ENCODE measurements at places on chromosomes 1 and 21.

DNA sequence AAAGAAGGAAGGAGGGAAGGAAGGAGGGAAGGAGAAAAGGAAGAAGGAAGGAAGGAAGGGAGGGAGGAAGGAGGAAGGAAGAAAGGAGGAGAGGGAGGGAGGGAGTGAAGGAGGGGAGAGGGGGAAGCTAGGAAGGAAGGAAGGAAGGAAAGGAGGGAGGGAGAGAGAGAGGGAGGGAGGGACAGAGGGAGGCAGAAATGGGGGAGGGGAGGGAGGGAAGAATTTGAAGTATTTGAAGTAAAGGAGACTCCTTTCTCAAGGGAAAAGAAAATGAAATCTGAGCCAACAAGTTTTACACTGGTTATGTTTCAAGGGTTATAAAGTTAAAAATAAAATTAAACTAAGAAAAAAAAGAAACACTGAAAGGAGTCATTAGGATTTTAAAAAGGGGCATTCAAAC is 431.4 kb downstream of the BRINP3 start:
- no peak for DNase-seq

DNA sequence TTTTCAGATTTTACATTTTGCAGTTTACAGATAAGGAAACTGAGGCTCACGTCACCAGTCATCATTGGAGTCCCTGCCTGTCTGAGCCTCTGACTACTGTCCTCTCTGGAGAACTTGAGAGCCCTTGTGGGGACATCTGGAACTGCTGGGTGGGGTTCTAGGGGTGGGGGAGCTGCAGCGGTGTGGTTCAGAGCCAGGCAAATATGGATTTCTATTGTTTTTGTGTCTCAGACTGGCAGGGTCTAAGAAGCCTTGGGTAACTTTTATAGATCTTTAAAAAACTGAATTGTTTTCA is 46.9 kb downstream of the IER5 start:
- DNase-seq, result no peak

- no peak for DNase-seq
These were observed 110.8 kb downstream of the ZZZ3 start for GRCh38 chr1:77571642-77572041.

GRCh38 chr21:33115631-33116510 is 45.9 kb downstream of the OLIG1 start:
- peak; percentile 94 for DNase-seq
